Muscle of arm (tissue), 14 donors: ENCODE measurements at places on chromosomes 1 and 21. TPM values are rescaled to one million over a fixed set of nuclear protein-coding genes. Genes with fewer than 3 reads are reported as not detected.

The MYBPHL gene
- polyA plus RNA-seq = 1.0 TPM

The OR2T11 gene
- polyA plus RNA-seq = not detected

The NEGR1 gene
- 31.1 TPM for polyA plus RNA-seq

The TMPRSS15 gene
- polyA plus RNA-seq = 0.94 TPM

The MATN1 gene
- not detected for polyA plus RNA-seq

The MEF2D gene
- 45.3 TPM for polyA plus RNA-seq

DNA sequence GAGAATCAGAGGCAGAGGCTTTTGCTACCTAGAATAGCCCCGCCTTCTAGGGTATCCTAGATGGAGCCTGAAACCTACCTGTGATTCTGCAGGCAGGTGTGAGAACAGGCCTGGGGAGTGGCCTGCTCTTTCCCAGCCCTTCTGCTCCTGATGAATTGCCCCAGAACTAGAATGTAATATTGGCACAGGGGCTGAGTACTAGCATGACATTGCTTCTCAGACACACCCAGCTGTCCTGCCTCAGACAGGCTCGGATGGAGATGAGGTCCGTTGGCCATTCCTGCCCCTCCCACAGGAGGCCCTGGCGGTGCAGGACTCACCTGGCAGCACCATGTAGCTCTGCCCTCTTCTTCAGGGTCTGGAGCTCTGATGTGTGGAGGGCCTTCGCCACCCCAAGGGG, 237.6 kb downstream of the GRIK3 start:
- DNase-seq = no peak

- DNase-seq = no peak
These were observed 145.4 kb upstream of the C1orf174 start for GRCh38 chr1:4045397-4046010.

DNA sequence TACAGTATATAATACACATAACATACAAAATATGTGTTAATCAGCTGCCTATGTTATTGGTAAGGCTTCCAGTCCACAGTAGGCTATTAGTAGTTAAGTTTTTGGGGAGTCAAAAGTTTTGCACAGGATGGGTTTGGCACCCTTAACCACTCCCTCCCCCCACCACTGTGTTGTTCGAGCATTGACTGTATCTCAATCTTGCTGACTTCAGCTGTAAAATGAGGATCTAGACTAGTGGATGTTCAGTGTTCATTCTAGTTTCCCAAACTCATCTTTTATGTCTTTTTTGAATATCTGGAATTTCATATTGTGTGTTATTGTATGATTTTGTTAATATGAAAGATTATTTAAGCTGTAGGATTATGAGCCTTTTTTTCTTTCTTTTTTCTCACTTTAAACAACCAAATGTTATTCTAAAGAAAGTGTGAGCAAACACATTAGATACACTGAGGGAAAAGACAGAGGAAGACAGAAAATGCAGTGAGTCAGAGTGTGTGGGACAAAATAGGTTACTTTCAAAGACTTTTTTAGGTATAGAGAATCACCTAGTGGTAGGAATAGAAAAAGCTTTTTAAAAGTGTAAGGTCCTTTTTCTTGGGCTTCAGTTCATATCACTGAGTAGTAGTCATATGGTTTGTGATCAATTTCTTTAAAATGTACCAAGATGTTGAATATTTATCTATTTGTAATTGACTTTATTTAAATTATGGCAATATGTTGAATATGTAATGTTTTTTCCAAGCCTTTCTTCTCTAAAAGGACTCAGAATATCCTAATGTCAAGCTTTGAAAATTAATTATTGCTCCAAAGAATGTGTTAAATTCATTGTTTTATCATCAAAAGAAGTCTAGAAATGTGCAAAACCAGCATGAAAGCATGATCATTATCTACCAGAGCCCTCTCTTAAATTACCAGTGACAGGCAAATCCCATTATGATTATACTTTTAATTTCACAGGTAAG, 17.9 kb upstream of the CENPF start:
- peak; percentile 34 for DNase-seq

GRCh38 chr1:104791030-104791429, 1041.3 kb downstream of the AMY1C start:
- DNase-seq = no peak

- no peak for DNase-seq
These were observed 29.2 kb downstream of the CDC7 start for GRCh38 chr1:91529856-91530255.

GRCh38 chr1:247373721-247374141, 42.1 kb upstream of the ZNF496 start:
- DNase-seq = peak; percentile 42
